ENCODE measurements at places on chromosomes 5 and 9.

GRCh38 chr5:77971776-77972468 is 195.8 kb upstream of the TBCA start:
- DNase-seq, result no peak

GRCh38 chr5:66477596-66477995 is 118.6 kb upstream of the MAST4 start:
- no peak for DNase-seq

DNA sequence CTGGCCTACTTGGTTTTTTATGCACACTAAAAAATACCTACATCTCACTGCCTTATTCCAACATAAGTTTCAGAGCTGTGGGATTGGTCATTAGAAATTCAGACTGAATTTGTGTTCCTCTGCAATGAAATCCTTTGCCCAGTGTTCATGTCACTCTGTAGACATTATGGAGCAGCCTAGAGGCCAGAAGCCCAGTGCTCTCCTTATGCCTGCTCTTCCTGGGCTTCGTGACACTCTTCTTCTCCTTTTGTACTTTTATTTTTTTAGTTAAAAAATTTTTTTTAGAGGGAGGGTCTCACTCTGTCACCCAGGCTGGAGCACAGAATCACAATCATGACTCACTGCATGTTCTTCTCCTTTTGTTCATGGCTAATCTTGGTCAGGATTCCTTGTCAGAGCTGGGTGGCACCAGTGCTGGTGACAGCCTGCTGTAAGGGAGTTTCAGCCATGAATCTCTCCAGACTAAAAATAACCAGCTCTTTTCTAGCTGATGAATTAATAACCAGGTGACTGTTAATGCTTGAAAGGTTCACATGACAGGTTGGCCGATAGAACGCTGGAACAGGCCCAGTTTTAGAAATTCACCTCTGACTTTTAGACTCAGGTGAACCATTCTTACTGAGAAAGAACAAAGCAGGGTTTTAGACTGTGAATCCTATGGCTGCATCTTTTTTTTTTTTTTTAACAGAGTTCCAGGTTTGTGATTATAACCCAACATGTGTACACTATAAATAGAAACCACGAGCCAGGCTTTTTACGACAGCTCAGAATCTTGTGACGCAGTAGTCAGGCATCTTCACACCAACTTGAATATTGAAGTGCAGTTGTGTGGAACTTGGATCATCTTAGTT is 34.1 kb upstream of the C5orf47 start:
- DNase-seq, result no peak

GRCh38 chr9:70049236-70049635 is 5.6 kb downstream of the MAMDC2 start:
- DNase-seq, result no peak

GRCh38 chr9:129247285-129248153 is 69.5 kb upstream of the IER5L start:
- no peak for DNase-seq

DNA sequence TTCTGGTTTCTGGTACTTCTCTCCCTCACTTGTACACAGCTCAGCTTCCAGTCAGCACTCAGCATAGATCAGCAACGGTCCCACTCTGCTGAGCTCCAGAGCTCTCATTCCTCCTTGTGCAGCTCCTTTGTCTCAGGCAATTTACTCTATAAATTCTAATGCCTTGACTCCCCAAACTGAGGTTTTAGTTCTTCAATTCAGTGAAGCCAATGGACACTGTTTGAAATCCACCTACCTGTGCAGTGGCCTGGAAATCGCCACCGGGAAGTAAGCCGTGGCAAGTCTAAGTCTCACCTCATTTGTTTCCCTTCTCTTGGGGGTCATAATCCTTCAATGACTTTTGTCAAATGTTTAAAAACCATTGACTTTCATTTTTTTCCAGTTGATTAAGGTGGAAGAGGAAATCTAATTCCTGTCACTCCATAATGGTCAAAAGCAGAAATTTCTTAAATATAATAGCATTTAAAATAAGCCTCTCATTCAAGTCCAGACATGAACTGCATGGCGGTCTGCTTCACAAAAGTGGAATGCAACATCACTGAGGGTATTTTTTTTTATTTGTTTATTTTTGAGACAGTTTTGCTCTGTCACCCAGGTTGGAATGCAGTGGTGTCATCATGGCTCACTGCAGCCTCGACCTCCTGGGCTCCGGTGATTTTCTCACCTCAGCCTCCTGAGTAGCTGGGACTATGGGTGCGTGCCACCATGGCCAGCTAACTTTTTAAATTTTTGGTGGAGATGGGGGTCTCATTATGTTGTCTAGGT is 79.6 kb downstream of the C7 start:
- no peak for DNase-seq

- DNase-seq, result no peak
Measured at GRCh38 chr9:88645879-88646199, 110.9 kb downstream of the NXNL2 start.

GRCh38 chr5:97266576-97266975 is 83.5 kb upstream of the RIOK2 start:
- DNase-seq, result no peak
